ENCODE measurements at places on chromosomes 1 and 21. TPM values are rescaled to one million over a fixed set of nuclear protein-coding genes. Genes with fewer than 3 reads are reported as not detected.

DNA sequence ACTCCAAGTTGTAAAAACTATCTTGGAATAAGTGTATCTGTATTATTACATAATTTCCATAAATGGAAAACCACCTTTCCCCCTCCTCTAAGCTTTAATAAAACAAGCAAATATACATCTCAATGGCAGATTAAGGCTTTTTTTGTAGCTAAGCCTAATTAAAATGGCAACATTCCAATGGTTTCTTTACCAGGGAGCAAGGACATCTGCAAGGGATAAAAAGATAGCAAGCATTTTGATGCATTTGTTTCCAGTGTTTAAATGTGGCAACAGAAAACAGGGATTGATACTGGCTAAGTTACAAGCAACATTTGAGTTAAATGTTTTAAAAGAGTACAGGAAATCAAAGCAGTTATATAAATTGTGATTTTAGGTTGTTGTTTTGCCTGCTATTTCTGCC, 1012.7 kb downstream of the ADGRL2 start:
- no peak for DNase-seq

DNA sequence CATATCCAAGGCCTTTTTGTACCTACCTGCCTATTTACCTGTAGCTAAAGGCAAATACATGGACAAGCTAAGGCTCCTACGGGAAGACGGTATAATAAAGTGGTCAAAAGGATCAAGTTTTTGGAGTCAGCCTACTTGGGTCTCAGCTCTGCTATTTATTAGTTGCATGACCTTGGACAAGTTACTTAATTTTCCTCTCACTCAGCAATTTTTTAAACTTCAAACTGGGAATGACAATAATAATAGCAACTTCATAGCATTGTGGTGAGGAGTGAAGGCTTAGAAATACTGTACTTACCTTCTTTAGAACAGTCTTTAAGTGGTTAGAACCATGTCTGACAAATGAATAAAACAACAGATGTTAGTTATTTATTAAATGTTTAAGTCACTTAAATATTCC, 60.2 kb upstream of the SLC35F3 start:
- DNase-seq = no peak

GRCh38 chr1:29920316-29920715, 684.0 kb downstream of the PTPRU start:
- DNase-seq = no peak

GRCh38 chr1:230861970-230862595, 6.2 kb downstream of the C1orf198 start:
- no peak for DNase-seq

The SPRR2G gene
- total RNA-seq = not detected

The OR10T2 gene
- total RNA-seq = not detected
